ENCODE measurements at places on chromosomes 16 and 17. TPM values are rescaled to one million over a fixed set of nuclear protein-coding genes. Genes with fewer than 3 reads are reported as not detected.

ASPA gene
- total RNA-seq, result not detected

DNA sequence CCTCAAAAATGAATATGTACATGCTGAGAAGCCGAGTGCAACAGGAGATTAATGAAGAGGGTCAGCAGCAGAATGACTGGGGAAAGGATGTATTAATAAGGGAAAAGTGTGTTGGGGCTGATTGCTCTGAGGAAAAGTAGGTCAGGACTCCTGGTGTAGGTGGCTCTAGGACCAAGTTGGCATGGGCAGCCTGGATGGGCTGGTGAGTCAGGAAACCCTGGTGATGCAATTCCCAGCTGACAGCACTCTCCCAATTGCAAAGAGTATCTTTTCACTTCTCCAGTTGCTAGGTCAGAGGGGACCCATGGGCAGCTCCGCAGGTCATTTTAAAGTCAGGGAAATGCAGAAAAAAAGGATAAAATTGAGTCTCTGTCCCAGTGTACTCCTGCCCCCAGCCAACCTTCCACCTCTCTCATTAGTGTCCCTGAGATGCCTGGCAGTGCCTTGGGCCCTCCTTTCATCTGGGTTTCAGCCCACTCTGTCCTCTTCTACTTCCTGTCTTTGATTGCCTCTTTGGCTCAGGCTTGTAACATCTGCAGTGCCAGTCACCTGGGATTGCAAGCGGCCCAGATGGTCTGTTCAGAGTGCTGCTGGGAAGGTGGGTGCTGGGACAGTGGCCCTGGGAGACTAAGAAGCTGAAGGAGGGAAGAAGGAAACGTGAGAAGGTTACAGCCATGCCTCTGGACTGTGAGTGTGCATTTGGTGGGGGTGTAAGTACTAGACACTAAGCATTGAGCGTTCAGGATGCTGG is 2177.2 kb downstream of the TP53TG3F start:
- no peak for DNase-seq

ERAL1 gene
- total RNA-seq, result 31.2 TPM

CA10 gene
- total RNA-seq, result not detected

DNA sequence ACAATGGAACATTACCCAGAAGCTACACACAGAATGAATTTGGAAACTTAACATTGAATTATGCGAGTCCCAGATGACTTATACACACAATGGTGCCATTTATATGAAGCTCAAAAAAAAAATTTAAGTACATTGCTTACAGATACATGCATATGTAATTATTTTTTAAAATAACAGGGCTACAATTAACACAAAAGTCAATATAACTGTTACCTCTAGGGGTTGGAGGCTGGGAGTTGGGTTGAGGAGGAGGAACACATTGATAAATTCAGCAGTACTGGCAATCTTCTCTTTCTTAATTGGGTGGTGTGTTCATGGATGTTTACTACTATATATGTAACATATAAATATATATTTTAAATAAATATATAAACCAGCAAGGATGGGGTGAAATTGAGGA is 1.1 kb downstream of the ZNF23 start:
- DNase-seq, result no peak

- no peak for DNase-seq
These were observed 100.8 kb downstream of the SLC39A11 start for GRCh38 chr17:72991651-72992050.

GRCh38 chr17:68596411-68596945 is 4.7 kb downstream of the FAM20A start:
- DNase-seq, result no peak

KRTAP4-4 gene
- not detected for total RNA-seq

TBX6 gene
- 0.55 TPM for total RNA-seq

NHERF2 gene
- 87.0 TPM for total RNA-seq

- DNase-seq, result no peak
These were observed 6.6 kb upstream of the JPH3 start for GRCh38 chr16:87595712-87596111.

MNT gene
- total RNA-seq, result 29.8 TPM

DNA sequence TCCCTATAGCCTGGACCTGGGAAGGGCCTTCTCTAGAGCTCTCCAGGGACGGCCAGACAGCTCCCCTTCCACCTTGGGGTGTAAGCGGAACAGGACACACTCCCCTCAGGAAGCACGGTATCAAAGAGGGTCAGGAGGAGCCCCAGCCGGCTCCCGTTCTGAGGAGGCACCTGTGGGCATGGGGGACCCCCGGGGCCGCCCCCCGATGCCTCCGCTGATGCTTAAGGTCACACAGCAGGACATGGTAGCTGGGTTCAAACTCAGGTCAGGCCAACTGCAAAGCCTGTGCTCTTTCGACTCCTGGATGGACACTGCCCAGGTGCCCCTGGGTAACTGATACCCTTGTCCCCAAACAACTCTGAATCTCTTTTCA is 49.8 kb downstream of the CMIP start:
- no peak for DNase-seq

DNA sequence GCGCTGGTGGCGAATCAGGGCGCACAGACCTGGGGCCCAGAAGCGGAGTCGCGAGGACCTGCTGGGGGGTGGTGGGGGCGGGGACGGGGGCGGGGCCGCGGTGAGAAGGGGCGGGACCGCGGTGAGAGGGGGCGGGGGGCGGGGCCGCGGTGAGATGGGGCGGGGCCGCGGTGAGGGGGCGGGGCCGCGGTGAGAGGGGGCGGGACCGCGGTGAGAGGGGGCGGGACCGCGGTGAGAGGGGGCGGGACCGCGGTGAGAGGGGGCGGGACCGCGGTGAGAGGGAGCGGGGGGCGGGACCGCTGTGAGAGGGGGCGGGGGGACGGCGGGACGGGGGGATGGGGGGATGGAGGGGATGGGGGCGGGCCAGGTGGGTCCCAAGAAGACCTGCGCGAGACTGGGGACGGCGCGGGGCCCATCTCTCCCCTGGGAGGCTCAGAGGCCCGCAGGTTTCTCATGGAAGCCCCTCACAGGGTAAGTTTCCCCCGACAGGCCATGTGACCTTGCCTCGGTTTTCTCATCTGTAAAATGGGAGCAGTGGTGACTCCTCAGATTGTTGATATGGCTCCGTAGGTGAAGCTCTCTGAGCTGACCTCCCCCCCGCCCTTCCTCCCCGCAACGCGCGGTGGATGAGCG is 28.6 kb upstream of the DBNDD1 start:
- DNase-seq, result no peak

DNA sequence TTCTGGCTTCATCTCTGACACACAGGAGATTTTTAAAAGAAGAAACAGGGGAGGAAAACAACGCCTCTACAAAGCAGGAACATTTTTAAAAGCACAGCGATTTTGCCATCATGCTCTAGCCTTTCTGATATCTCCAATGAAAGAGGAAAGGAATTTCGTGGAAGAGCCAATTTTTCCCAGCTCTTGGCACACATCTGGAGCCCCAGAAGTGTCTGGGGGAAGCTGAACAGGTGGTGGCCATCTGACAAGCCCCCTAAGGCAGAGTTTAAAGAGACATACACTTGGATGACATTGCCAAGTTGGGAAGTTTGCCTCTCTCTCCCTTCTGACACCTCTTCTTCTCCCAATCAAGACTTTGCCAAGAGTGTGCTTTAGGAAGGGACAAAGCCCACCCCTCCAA is 82.1 kb downstream of the CCT6B start:
- DNase-seq, result no peak

GRCh38 chr17:51263006-51263405 is 2.7 kb downstream of the UTP18 start:
- DNase-seq, result no peak

DNA sequence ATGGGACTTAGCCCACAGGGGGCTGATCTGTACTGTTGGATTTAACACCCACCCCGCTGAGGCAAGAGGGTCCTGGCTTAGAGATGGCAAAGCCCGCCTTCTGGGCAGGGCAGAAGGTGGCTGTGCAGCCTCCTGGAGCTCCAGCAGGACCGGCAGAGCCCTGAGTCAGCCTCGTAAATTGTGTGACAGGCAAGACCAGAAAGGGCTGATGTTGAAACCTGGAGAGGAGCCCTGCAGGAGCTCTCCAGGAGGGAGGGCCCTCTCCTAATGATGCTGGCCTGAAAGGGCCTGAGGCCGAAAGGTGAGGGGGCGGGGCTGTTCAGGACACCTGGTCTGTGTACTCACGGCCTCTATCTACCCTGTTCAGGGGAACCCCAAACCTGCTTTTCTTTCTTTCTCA is 22.5 kb upstream of the MYO15B start:
- no peak for DNase-seq

GRCh38 chr17:2136241-2136640 is 81.3 kb downstream of the HIC1 start:
- no peak for DNase-seq

DNA sequence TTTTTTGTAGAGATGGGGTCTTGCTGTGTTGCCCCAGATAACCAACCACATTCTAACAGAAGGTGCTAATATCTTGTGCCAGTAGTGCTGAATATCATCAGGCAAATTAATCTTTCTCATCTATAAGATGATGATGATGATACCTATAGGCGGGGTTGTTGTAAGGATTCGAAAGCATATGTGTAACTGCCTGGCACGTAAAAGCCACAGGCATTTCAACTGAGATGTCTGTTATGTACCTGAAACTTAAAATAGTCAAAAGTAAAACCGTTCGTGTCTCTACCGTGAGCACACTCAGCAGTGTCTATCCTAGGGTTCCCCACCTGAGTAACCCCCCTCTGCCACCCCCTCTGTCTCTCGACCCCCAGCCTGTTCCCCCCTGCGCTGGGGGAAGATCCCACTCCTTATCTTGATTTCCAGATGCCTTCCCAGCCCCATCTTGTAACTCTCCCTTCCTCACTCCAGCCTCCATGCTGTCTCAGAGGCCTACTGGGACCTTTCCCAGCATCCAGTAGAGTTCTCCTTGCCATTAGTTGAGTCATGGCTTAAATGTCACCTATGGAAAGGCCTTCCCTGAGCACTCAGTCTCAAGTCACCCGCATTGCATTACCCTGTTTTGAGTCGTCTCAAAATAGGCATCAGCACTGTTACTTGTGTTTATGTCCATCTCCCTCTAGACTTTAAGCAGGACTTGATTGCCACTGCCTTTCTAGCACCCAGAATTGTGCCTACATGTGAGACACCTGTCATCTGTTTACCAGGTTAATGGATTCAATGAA is 34.1 kb downstream of the CDRT15 start:
- DNase-seq, result no peak
